ENCODE measurements at places on chromosomes 2 and 18.
A peak's percentile ranks its signal among the peaks of the same experiment; 100 is the strongest.

DNA sequence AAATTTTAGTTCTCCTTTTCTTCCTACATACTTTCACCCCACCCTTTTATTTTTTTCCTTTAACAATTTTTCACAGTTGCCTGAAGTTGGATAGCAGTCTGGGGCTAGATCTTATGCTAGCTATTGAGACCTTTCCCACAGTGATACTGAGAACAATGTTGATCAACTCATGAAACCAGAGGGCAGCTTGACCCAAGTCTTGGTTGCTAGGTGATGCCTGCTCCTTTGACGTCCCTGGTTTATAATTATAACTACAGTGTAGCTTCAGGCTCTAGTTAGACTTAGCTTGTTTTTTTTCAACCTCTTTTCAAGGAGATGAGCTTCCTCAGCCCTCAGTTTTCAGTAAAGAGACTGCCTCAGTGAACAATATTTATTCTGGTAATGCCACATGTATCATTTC, 648.5 kb downstream of the IRS1 start:
- no peak for DNase-seq

- no peak for DNase-seq
Observed at GRCh38 chr2:132503701-132504100, 87.1 kb downstream of the GPR39 start.

GRCh38 chr2:239522002-239522739, 121.4 kb upstream of the HDAC4 start:
- DNase-seq, result no peak

DNA sequence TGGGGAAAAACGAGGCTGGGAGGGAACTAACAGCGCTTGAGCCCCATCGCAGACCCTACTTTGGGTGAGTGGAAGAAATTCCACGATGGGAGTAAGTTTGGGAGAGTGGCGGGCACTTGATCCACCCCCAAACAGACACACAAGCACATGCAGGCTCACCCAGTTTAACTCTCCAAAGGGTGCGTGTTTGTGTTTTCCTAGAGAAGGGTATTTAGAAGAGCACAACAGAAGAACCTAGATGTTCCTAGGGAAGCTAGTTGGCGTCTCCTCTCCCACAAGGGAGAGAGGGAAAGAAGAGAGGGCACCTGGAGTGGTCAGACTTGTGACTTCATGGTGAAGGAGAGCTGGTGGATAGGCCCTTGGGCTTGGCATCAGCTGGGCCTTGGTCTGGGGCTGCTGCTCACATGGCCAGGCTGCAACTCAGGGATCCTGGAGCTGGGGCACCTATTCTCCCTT, 3.2 kb downstream of the GATA6 start:
- peak; percentile 37 for DNase-seq

- DNase-seq, result no peak
Observed at GRCh38 chr18:22342625-22343024, 75.1 kb downstream of the CTAGE1 start.

GRCh38 chr2:107730898-107731297, 95.8 kb upstream of the RGPD4 start:
- DNase-seq, result no peak

DNA sequence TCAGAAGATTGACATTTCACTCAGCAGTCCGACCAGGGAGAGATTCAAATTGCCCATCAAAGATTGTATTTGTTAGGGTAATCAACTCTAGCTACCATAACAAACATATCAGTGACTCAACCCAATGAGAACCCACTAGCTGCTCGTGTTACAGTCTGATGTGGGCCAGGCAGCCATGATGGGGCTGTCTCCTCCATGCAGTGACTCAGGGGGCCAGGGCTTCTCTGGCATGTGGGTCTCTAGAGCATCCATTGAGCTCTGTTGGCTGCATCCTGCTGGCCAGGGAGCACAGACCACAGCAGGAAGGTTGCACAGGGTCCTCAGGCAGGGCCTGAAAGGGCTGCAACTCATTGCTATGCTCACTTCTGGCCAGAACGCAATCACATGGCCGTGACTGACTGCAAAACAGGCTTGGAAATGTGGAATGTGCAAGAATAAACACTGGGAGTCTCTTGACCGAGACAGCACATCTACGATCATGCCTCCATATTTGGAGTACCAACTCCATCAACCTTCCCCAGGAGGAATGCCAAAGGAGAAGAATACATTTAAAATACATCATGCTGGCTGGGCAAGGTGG, 216.8 kb downstream of the EIPR1 start:
- DNase-seq, result no peak

DNA sequence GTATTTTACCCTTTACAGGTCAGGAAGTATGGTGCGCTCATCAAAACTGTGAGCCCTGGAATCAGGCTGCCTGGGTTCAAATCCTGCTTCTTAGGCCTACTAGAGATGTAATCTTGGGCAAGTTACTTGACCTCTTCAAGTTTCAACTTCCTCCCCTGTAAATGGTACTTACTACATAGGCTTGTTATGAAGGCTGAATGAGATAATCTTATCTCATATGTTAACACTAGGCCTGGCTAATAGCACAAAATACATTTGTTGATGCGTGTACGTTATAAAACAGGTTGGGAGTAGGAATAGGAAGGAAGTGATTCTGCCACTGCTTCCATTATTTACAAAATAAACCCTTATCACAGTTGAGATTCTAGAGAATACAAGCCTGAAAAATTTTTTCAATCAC, 1.7 kb upstream of the RFTN2 start:
- no peak for DNase-seq
